ENCODE measurements at places on chromosomes 1 and 21.

DNA sequence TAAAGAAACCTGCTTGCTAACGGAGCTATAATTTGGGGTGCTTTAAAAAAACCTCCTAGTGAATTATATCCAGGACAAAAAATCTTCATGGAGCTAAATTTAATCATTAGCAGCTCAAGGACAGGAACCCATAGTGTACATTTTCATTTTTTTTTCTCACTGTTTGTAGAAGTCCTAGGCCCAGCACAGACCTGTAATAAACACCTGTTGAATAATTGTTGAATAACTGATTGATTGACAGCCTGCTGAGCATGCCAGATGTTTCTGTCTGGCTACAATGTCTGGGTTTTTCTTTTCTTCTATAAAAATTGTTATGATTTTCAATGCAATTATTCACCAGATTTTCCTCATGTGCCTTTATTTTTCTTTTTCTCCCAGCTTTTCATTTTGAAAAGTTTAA, 10.9 kb upstream of the GALNT2 start:
- no peak for DNase-seq

DNA sequence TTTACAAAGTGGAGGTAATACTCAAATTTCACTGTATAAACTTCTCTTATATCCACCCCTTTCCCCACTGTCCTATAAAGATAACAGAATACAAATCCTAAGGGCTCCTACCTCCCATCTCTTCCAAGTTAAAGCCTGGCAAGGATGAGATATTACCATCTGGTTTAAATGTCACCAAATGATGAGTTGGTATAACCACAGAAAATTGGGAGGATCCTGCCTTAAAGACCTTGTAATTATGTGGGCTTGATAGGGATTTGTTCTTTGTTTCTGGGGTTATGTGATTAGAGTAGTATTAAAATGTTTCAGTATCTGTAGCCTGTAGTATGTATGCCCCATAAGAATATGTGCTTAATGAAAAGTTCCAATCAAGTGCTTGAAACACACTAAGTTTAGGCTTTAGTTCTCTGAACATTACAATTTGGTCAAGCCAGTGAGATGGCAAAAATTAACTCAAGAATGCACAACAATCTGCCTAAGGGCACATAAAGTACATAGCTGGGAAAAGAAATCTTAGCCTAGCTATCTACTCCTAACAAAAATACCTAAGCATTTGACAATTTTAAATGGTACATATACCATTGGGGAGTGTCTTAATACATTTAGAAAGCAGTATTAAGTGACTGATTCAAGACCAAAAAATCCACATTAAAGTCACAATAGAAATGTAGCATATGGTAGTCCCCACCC, 14.0 kb downstream of the KDM5B start:
- no peak for DNase-seq

- DNase-seq = no peak
Observed at GRCh38 chr1:5998051-5998905, 6.1 kb upstream of the NPHP4 start.

- no peak for DNase-seq
Observed at GRCh38 chr21:27498025-27498424, 531.1 kb upstream of the ADAMTS5 start.

- DNase-seq = no peak
Observed at GRCh38 chr1:190957565-190957964, 479.9 kb upstream of the BRINP3 start.

- DNase-seq = no peak
Observed at GRCh38 chr1:53060579-53060978, 1.4 kb upstream of the PODN start.

DNA sequence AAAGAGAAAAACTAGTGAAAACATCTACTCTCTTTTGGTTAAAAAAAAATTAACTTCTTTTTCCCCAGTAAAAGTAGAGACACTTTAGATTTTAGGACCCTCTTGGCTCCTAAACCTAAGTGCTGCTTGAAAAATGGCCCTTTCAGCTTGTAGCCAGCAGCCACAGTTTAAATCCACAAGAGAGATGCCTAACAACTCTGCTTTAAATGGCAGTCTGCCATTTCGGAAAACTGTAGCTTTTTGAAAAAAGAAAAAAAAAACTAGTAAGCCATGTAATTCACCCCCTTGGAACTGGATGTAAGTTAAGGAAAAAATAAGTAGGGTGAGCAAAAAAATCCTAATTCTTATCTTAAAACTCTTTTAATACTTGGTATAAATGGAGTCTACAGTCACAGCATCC, 56.0 kb downstream of the LHX9 start:
- DNase-seq = no peak

GRCh38 chr1:67743072-67743725, 58.2 kb downstream of the GADD45A start:
- DNase-seq = no peak

DNA sequence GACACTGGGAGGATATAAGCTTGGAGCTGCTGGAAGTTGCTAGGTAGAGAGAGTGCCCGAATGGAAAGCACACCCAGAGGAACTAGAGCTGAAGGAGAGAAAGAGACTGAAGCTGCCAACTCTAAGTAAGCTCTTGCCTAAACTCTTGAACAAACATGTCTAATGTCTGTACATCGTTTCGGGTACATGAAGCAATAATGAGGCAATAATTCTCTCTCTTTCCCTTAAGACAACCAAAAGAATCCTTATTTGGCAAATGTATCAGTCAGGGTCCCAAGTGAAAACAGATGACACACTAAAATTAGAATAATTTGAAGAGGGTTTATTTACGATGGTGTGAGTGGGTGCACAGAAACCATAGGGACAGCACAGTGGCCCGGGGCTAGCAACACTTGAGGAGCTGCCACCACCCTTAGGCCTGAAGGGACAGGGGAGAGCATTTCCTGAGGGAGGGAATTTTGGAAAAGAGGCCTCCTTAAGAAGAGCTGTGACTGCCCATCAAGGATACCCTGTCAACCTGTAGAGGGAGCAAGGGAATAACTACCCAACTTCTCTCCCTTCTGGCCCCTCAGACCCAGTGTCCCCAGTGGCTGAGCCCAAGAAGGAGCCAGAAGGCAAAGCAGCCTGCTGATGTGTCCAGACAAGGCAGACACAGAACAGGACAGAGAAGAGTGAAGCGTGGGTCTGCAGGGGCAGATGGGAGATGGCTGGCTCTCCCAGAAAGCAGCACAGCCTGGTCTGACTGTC, 36.1 kb upstream of the KHDRBS1 start:
- DNase-seq = no peak

DNA sequence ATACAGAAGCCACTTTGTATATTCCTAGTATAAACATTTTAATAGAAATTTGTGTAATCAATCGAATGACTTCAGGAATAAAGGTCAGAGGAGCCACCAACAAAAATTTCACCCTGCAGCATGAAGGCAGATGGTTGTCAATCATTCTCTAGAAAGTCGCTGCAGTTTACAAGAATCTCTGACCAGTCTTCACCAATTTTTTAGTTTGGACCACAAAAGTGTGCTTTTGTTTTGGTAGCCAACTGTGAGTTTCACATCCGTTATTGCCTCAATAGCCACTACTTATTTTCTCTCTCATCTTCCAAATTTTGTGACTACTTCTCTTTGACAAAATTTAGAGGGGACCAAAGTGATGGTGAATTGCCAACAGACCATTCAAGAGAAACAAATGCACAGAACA, 1155.6 kb downstream of the AMY1C start:
- no peak for DNase-seq

DNA sequence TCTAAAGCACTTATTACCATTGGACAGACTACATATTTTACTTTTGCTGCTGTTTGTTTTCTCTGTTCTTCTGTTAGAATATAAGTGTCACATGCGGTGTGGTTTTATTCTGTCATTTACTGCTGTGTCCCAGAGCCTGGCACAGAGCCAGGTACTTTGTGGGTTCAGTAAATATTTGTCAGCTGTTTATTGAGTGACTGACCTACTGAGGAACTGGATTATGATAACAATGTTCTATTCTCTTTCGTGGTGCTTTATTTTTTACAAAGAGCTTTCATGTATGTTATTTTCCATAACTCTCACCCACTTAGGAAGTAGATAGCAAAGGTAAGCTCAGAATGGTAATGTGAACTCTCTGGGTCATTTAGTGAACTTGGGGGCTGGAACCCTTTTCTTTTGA, 118.8 kb downstream of the RWDD3 start:
- peak; percentile 67 for DNase-seq

DNA sequence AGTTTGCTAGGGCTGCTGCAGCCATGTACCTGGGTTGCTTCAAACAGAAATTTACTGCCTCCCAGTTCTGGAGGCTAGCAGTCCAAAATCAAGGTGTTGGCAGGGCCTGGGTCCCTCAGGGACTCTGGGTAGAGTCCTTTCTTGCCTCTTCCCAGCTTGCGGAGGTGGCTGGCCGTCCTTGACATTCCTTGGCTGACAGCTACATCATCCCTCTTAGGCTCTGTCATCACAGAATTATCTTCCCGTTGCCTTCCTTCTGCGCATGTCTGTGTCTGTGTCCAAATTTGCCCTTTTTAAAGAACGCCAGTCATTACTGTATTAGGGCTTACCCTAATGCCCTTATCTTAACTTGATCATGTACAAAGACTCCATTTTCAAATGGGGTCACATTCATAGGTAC, 37.6 kb upstream of the PGBD5 start:
- DNase-seq = no peak

Data from NCI-H187 treated with DMSO at 0.1 percent for 48 hours (cell line).